ENCODE measurements at places on chromosomes 1 and 21.

DNA sequence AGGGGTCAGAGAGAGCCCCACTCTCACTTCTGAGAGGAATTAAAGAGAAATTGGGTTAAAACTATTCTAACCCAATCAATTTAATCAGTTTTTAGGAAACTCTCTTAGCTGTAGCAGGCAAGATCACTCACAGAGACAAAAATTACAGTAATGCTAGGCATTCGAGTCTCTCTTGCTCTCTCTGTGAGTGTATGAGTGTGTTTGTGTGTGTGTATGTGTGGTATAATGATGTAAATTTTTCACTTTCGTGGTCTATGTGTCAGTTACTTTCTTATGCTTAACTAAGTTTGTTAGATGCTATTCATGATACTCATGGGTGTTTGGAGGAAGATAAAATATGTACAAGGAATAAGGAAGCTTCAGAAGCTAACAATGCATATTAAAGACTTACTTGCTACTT is 131.3 kb downstream of the FASLG start:
- no peak for DNase-seq

DNA sequence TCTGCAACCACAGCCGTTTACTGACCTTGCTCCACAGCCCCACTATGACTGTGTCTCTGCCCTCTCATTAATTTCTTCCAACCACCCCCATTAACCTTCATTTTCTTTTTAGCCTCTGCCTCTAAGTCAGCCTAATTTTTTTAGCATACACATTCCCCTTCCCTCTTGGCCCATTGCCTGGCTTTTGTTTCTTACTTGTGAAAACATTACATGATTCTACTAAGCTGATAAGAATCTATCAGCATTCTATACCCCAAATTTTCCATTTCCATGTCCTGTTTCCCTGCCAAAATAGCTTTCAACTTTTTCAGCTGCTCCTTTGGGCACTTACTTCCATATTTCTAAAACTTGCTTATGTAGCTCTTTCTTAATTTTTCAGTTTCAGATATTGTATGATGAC is 79.8 kb downstream of the PCP4 start:
- DNase-seq: no peak

DNA sequence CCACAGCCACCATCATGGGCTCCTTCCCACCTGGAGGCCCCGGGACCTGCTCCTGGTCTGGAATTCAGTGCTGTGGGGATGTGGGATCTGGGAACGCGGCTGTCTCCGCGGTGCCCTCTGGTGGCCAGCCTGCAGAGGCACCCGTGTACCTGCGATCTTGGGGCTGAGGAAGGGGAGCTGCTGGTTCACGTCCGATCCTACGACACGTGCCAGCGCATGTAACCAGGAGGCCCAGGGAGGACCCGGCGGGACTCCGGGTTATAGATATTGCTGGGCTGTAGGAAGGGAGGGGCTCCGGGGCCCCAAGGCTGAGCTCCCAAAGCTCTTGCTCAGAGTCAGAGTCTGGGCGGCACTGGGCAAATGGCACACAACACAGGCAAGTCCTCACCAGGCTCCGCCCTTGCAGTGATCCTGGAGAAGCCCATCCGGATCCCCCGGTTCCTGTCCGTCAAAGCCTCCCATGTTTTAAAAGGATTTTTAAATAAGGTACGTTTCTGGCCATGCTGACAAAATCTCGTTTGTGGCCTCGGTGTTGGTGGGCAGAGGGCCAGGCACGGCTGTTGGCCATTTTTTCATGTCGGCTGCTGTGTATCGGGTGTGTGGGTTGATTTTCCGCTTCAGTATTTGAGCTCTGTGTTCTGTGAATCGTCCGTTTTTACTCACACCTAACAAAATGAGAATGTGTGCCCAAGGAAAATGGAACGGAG is 20.1 kb downstream of the FAAP20 start:
- DNase-seq: no peak

DNA sequence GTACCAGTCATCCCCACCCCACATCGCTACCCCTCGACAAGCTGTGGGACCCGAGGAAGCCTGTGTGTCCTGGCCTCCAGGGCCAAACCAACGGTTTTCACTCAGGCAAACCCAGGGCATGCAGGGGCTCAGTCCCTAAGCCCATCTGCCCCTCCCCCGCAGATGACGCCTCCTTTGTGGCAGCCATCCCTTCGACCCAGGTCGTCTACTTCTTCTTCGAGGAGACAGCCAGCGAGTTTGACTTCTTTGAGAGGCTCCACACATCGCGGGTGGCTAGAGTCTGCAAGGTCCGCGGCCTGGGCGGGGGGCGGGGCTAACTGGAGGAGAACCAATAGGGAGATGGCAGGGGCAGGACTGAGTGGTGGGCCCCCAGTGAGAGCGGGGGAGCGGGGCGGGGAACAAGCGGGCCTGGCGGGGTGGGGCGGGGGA is 7.4 kb downstream of the SEMA4A start:
- peak; percentile 83 for DNase-seq

- no peak for DNase-seq
These were observed 3.6 kb upstream of the NPPA start for GRCh38 chr1:11851180-11851579.

GRCh38 chr1:82724246-82724645 is 923.5 kb downstream of the ADGRL2 start:
- no peak for DNase-seq

DNA sequence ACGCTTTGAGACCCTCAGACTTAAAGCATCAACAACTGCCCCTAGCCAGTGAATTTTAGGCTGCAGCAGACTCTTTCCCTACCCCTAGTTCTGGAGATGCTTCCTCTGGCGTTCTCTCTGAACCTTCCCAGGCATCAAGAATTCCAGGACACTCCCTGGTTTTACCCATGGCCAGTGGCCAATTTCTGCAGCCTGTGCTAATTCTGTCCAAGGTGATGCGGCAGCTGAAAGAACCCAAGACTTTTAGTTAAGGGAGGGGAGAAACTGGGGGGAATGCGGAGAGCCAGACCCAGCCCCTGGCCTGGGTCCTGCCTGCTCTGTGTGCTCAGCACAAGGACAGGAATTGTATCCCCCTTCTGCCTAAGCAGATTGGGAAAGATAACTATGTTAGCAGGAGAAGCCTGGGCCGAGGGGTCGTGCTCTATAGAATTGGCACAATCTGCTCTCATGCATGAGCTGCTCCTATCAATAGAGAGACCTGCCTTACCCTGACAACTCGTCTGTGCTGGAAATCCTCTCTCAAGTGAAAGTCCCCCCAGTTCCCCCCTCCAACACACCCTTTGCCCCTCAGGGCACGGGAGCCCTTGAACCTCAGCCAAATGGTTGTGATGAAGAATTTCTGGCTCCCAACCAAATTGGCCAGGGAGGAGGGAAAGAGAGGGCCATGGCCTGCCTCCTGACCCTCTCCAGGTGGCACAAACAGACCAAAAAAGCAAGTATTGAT is 5.4 kb upstream of the GJA8 start:
- no peak for DNase-seq

DNA sequence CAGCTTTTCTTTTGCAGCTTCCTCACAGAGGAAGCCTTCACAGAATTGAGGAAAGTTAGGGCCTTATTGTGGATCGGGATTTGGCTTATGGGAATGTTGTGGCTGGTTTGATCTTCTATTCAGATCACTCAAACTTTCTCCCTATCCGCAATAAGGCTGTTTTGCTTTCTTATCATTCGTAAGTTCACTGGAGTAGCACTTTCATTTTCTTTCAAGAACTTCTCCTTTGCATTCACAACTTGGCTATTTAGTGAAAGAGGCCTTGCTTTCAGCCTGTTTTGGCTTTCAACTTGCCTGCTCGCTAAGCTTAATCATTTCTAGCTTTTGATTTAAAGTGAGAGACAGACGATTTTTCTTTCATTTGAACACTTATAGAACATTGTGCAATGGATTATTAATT is 181.9 kb upstream of the B3GALT2 start:
- no peak for DNase-seq

- DNase-seq: no peak
These were observed 1493.7 kb downstream of the AMY1C start for GRCh38 chr1:105243411-105243810.

- no peak for DNase-seq
These were observed 59.6 kb downstream of the CAMK2N1 start for GRCh38 chr1:20426371-20426770.

GRCh38 chr1:81149649-81150325 is 650.9 kb upstream of the ADGRL2 start:
- DNase-seq: no peak

- no peak for DNase-seq
These were observed 55.5 kb upstream of the FOXO6 start for GRCh38 chr1:41305576-41306363.

GRCh38 chr1:6172549-6172948 is 7.6 kb downstream of the CHD5 start:
- no peak for DNase-seq

- DNase-seq: no peak
These were observed 115.6 kb upstream of the KAZN start for GRCh38 chr1:14482784-14483450.

GRCh38 chr1:244029124-244029523 is 22.0 kb upstream of the ZBTB18 start:
- DNase-seq: no peak

DNA sequence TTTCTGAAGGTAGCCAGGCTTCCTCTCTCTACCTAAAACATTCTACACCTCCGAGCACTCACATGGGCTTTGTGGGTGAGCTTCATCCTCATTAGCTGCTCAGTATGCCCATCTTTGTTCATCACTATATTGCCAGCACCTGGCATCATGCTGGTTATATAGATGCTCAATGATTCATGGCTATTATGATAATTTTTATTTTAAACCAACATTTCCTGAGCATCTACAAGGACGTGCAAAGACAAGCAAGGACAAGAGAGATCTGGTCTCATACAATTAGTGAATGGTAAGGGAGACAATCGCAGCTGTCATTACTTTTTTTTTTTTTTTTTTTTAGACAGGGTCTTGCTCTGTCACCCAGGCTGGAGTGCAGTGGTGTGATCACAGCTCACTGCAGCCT is 11.3 kb upstream of the QSOX1 start:
- DNase-seq: no peak

DNA sequence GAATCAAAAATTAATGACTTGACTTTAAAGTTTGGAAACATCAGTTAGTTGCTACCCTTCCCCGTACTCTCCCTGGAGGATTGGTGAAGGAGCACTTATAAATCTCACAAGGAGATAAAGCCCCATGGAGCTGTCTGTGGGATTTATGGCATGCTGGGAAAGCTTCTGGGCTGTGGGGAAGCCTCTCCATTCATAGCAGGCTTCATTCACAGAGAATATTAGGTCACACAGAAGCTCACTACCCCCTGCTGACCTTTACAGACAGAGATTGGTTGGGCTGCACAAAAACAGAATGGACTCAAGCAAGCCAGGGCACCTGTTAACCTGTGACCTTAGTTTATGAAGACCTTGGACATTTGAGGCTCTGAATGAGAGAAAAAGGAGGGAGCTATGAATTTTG is 32.1 kb downstream of the RGL1 start:
- no peak for DNase-seq

DNA sequence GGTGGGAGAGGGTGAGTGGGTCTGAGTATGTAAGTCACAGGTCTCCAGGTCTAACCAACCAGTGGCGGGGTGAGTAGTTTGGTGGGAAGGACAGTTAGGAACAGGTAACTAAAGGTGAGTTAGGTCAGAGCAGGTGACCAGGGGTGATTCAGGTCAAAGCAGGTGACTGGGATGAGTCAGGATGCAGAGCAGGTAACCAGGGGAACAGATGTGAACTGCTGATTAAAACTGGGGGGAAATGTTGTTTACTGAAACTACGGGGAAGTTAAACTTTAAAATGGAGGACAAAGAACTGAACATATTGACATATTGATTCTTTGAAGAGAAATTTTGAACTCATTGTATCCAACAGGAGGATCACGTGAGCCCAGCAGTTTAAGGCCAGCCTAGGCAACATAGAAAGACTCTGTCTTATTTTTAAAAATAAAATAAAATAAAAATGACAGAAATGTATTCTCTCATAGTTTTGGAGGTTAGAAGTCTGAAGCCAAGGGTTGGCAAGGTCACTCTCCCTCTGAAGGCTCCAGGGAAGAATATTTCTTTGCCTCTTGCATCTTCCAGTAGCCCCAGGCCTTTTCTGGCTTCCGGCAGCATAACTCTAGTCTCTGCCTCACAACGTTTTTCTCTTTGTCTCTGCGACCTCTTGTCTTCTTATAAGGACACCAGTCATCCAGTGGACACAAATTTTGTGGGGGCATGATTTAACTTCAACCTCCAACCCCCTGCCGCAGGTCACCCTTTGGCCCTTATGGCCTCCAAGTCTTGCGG is 64.3 kb upstream of the TINAGL1 start:
- DNase-seq: no peak

- DNase-seq: no peak
These were observed 23.2 kb upstream of the QSOX1 start for GRCh38 chr1:180131510-180131909.

DNA sequence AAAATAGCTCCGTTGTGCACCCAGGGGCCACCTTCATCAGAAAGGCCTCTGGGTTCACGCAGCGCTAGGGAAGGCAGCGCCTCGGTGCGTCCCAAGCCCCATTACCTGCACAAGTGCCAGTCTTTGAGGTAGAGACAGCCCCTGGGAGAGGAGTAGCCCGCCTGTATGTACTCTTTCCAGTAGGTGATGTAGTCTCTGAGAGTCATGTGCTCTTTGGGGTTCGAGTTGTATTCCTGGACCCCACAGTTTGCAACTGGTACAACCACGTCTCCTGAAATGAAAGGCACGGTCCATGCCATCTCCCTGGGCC is 601 bp downstream of the JMJD4 start:
- DNase-seq: no peak

- no peak for DNase-seq
These were observed 6.7 kb upstream of the SEC16B start for GRCh38 chr1:177976596-177976995.

GRCh38 chr1:226717256-226717909 is 21.7 kb downstream of the ITPKB start:
- DNase-seq: no peak

DNA sequence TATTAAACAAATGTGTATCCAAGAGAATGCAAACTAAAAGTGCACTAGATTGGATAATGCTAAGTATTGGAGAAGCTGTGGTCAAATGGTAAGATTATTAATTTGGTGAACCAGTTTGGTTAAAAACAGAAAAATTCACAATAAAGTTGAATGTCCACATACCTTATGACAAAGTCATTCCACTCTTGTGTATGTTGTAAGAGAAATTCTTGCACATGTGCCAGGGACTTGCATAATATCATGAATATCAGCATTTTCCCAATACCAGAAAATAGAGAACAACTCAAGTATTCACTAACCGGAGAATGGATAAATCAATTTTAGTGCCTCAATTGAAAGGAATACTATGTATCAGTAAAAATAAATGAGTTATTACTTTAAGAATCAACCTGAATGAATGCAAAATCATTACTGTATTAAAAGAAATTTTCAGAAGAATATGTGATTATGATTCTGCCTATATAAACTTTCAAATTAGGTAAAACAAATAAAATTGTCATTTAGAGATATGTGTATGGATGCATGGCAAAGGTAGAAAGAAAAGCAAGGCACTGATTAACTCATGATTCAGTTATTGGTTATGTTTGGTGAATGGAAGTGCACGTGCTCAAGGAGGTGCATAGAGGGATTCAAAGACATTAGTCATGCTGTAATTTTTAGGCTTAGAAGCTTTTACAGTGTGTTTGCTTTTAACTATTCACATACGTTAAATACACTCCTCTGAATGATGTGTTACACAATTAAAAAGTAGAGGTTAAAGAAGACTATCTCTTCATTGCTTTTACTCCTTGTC is 217.4 kb upstream of the KCNK2 start:
- no peak for DNase-seq

Data from stimulated activated CD4-positive, alpha-beta T cell treated with anti-CD3 and anti-CD28 coated beads, Interleukin-1b, Interleukin-23, amount 100 ng/mL, for 24 hours (primary cell).